ENCODE measurements at places on chromosomes 1 and 21.
A peak's percentile ranks its signal among the peaks of the same experiment; 100 is the strongest.

DNA sequence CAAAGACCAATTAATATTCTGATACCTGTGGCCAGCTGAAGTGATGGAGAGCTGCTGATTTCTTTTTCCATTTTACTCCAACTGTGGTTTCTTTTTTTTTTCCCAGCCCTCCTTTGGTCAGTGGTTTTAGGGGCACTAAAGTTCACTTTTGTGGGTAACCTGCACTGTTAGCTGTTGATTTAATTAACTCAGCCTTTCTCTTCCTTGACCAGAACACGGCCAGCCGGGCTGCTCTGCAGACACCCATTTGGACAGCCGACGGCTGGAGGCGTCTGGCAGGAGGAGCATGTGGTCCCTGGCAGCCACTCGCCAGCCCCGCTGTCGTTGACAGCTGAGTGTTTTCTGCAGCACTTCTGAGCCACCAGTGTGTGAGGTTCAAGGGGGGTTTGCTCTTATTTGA, 136.2 kb upstream of the RUNX3 start:
- DNase-seq, result no peak

GRCh38 chr1:107883562-107883961, 81.4 kb downstream of the VAV3 start:
- DNase-seq, result no peak

DNA sequence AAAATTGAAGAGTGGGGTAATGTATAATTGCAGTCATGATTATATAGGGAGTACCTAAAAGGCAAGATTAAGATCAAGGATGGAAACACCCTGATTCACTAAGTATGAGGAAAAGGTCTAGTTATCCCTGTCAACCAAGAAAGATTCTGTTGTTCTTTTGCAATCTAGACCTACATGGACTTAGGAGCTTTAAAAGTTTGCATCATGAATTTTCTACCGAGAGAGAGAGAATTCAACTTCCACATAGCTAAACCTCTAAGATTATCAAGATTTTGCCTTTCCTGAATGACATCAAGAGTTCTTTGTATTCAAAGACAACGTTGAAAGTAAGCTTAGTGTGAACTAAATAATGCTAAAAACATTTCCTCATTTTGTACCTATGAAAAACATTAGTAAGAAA, 78.8 kb upstream of the RBM34 start:
- DNase-seq, result no peak

DNA sequence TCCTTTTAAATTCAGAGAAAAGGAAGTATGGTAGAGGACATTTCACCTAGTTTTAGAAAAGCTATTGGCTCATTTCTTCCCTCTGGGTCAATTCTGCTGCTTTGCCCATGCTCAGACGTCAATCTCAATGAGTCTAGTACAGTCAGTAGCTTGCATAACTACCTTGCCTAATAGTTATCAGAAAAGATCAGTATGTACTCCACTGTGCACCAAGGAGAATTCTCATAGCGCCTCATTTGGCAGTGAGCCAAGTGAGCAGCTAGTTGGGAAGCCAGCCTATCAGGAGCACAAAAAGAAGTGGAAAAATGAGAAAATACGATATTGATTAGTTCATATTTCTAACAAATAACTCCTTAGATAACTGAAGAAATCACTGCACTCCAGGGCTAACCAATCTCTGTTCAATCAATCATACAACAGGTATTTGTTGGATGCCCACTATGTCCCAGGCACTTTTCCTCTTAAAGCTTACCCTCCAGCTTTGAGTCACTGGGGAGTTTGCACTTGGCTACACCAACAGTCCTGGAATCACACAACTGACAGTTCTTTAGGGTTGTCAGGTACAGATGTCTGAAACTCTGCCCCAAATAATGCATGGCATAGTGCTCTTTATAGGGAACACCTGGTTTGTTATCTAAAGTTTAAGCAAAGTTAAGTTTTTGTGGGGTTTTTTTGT, 50.2 kb downstream of the PRDX6 start:
- DNase-seq, result no peak

DNA sequence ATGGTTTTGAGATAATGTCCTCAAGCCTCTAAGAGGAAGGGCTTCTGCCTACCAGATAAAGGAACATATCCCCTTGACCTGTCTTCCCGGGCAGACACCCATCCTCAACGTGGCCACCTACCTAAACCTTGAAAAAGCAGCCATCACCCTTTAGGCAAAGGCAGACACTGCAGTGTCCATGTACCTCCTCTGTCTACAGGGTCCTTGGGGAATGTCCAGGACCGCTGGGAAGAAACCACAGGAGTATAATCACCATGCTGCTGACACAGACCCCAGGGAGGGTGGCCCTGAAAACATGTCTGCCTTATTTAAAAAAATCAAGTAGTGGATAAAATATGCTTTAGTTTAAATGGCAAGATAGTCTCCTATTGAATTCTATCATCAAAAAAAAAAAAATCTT, 16.6 kb downstream of the BCAR3 start:
- DNase-seq, result no peak

DNA sequence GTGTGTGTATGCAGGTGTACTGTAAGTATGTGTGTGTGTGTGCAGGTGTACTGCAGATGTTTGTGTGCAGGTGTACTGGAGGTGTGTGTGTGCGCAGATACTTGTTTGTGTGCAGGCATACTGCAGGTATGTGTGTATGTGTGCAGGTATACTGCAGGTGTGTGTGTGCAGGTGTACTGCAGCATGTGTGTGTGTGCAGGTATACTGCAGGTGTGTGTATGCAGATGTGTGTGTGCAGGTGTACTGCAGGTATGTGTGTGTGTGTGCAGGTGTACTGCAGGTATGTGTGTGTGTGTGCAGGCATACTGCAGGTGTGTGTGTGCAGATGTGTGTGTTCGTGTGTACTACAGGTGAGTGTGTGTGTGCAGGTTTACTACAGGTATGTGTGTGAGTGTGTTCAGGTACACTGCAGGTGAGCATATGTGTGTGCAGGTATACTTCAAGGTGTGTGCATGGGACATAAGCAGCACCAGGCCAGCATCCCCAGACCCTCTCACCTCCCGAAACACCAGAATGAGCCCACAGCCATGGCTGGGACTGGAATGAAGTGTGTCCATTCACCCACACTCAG, 97.5 kb downstream of the DMRTB1 start:
- DNase-seq, result no peak

GRCh38 chr1:2381741-2382620, 9.4 kb downstream of the MORN1 start:
- DNase-seq, result peak; percentile 78

- no peak for DNase-seq
These were observed 7.7 kb upstream of the SYNJ1 start for GRCh38 chr21:32735524-32735923.

GRCh38 chr1:30319765-30320580, 403.4 kb downstream of the MATN1 start:
- DNase-seq, result no peak

DNA sequence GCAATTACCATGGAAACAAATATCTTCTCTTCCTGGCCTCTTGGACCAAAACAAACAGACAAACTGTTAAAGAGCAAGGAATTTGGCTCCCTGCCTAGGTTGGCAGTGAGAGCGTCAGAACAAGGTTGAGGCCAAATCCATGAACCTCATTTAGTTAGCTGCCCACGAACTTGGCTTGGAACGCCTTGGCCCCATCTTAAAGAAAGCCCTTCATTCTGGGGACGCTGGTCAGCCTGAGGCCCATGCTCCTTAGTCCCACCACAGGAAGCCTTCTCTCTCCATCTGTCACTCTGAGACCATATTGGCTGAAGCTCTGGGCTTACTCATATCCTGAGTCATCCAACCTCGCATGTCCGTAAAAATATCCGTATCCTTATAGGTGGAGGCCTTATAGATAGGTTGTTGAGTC, 62.4 kb upstream of the DIRAS3 start:
- DNase-seq, result no peak

- DNase-seq, result no peak
These were observed 4.2 kb upstream of the TFF3 start for GRCh38 chr21:42319376-42319775.

GRCh38 chr1:61659061-61659460, 65.9 kb downstream of the TM2D1 start:
- DNase-seq, result no peak

DNA sequence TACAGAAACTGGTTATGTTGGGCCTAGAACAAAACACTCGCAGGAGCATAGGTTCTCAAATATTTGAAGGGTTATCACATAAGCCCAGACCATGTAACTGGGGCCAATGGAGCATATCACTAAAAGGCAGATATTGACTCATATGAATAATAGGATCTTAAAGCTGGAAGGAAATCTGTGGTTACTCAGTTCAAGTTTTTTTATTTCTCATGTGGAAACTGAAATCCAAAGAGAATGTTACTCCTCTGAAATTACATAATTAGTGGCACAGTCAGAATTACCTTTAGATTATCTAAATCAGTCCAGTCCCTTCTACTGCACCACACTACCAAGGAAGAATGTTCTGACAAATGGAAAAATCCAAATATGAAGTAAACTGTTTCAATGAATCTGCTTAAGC, 12.0 kb downstream of the SLAMF8 start:
- no peak for DNase-seq

GRCh38 chr21:21210552-21210951, 212.3 kb downstream of the NCAM2 start:
- no peak for DNase-seq

DNA sequence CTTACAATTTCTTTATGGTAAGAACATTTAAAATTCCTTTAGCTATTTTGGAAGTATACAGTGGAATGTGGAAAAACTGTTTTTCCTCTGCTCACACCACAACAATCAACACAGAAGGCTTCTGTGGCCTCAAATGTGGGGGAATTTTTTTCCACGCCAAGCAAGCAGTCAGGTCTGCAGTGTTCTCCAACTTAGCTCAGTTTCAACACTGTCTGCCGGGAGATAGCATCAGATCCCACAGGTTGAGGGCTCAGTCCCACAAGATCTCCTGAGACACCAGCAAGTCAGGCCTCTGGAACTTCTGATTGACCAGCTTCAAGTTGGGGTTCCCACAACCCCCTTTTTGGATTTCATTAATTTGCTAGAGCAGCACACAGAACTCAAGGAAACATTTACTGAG, 50.3 kb downstream of the PTBP2 start:
- DNase-seq, result no peak

DNA sequence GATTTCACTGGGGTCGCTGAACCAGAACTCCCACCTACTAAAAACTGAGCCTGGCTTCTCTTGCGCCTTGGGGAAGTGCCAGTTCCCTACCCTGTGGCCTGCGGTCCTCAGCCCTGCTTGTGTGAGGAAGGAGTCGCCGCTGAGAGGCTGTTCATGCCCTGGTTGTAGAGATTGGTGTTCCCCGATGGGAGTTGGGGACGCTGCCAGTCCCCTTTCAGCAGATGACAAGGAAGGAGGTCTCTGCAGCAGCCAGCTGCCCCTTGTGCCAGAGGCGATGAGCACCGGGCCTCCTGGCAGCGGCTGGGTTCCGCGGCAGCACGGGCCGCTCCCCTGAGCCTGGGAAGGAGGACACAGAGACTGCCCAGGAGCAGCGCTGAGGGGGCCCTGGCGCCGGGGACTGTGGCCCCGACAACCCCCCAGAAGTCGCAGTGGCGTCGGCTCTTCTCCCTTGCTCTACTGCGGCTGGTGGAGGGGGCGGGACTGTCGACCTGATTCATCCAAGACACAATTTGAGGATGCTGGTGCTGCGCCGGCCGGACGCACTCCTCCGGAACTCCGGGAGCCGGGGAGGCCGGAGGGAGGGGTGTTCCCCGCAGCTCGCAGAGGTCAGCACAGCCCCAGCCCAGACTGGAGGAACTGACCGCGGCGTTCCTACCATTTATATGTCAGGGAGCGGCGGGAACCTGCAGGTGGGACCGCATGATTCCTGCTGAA, 12.0 kb upstream of the ADORA3 start:
- DNase-seq, result peak; percentile 17

GRCh38 chr1:244802556-244803239, 32.8 kb upstream of the COX20 start:
- no peak for DNase-seq

DNA sequence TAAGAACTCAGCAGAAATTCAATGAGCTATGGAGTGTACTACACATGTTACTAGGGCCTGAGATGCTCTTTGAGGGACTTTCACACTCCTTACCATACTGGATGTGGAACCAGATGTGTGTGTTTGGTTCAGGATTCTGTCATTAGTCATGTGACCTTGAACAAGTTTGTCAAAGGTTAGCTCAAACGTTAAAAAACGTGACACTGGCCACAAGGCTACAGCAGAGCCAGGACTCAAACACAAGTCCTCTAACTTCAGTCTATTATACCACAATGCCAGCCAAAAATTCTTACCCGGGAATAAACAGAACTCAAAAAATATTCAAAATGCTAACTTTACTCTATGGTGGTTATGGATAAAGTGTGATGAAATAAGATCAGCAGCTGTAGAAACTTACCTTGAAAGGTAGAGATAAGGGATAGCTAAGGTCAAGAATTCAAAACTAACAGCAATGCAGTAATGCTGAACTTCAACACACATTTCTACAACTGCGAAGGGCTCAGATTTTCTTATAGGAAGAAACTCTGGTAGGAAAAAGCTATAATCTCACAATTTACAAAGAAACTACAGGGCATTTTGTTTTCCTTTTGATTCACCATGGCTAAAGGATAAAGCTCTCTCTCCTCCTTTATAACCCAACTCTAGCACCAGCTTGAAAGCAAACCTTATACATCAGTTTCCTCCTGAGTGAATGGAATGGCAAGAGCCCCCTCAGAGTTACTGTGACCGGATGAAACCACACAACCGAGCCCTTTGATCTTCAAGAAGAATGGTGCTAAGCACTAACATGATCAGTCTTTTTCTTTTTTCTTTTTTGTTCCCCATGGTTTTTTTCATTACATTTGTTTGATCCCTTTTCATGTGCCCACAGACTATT, 233.9 kb downstream of the SLC45A1 start:
- no peak for DNase-seq

DNA sequence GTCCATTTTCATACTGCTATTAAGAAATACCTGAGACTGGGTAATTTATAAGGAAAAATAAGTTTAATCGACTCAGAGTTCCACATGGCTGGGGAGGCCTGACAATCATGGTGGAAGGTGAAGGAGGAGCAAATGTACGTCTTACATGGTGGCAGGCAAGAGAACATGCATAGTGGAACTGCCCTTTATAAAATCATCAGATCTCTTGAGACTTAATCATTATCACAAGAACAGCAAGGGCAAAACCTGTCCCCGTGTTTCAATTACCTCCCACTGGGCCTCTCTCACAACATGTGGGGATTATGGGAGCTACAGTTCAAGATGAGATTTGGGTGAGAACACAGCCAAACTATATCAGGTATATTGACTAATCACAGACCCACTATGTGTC, 370.2 kb upstream of the USP24 start:
- DNase-seq, result no peak
